Cerebellum (tissue), 4 donors: ENCODE measurements at places on chromosomes 3 and 15.

- DNase-seq, result no peak
Measured at GRCh38 chr3:112627419-112627818, 13.5 kb downstream of the CCDC80 start.

DNA sequence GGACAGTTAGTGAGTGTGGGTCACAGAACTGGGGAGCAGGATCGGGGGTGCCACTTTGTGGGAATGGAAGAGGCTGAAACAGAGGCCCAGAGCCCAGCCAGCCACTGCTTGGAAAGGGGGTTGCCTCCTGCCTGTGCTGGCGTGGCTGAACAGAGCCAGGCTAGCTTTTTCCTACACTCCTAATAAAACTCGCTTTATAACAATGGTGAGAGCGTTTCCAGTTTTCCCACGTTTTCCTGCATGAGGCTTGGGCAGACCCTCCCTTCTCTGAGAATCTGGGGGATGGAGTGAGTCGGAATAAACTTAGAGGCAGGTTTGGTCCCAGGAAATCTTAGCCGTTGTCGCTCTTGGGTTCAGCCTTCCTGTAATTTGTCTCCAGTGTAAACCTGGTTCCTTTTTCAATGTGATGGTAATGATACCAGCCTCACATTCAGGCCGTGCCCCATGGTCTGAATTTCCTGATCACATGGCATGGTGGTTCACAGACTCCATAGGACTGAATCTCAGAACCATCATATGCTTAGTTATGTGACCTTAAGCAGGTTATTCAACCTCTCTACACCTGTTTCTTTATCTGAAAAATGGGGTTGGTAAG, 6.5 kb upstream of the FGD5 start:
- no peak for DNase-seq

DNA sequence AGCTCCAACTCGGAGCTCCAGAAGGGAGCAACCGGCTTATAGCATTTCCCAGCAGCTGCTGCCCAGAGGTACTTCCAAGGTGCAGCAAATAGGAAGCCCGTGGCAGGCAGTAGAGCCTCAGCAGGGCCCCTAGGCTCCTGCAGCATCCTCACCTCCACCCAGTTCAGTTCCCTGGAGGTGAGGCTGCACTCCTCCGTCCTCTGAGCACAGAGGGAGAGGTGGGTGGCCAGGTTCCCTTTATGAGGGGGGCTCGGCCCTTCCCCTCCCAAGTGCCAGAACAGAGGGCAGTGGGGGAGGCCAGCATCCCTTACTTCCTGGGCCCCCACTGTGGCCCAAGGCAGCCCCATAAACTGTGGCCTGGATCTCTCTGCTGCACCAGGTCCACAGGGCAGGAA, 150.2 kb downstream of the ATP10A start:
- DNase-seq, result no peak

DNA sequence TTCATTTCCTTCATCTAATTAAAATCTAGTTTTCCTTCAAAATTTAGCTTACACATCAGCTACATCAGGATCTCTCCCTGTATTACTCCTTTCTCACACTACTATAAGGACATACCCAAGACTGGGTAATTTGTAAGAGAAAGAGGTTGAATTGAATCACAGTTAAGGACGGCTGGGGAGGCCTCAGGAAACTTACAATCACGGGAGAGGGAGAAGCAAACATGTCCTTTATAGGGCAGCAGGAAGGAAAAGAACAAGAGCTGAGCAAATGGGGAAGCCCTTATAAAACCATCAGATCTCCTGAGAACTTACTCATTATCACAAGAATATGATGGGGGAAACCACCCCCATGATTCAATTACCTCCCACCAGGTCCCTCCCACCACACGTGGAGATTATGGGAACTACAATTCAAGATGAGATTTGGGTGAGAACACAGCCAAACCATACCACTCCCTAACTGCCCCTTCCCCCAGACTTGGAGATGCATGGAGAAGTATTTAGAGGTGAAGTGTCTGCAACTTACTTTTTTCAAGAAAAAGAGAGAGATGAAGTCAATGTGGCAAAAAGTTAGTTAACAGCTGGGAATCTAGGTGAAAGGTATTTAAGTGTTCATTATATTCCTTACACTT, 21.3 kb downstream of the PRTG start:
- no peak for DNase-seq

DNA sequence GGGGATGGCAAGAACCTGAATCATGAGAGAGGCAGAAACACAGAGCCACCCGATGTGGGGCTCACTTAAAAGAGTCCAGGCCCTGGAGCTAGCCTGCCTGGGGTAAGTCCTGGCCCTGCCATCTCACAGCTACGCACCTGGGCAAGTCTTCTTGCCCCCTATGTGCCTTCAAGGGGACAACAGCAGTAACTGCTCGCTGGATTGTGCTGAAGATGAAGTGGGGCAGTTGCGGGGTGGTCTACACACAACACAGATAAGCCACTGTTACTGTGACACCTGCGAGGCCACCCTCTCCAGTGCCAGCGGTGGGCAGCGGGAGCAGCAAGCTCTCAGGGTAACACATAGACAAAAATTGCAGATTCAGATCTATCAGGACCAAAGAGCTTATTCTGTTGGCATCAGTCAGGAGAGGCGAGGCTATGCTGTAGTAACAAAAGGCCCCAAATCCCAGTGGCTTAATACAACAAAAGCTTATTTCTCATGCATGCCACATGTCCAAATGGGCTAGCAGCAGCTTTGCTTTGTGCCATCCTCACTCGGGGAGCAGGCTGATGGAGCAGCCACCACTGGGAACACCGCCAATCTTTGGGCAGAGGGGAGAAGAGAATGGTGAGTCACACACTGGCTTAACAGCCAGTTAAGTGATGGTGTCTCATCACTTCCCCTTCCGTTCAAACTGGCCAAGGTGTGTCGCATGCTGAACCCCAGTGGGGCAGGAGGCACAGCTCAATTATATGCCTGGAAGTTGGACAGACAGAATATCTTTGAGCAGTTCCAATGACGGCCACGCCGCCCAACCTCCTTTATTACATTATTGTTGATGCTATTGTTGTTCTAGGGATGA, 78.3 kb downstream of the WNT7A start:
- DNase-seq, result no peak

DNA sequence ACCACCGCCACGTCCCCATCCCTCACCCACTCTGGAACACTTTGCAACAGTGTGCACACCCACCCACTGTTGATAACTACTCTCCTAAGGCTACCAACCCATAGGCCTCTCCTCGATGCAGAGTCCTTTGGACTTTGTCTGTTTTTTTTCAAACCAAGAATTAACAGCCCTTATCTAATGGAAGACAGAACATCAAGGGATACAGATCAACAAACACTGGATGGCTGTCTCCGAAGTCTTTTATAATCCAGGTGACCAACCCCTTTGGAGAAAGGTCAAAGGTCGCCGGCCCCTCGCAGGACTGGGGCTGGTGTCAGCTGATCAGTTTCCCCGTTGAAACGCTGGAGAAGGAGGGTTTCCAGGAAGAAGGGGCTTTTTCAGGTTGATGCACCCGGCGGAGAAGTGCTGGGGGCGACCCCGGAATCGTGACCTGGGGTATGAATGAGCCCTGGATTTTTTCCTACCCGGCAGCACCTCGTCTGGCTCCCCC, 532 bp downstream of the B4GALT4 start:
- peak; percentile 27 for DNase-seq

DNA sequence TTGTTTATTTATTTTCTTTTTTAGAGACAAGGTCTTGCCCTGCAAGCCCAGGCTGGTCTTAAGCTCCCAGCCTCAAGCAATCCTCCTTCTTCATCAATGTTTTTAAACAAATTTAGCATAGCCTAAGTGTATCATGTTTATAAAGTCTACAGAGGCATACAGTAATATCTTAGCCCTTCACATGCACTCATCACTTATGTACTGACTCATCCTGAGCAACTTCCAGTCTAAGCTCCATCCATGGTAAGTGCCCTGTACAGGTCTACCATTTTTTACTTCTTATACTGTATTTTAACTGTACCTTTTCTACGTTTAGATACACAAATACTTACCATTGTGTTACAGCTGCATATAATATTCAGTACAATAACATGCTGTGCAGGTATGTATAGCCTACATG, 860.0 kb downstream of the FHIT start:
- DNase-seq, result no peak

DNA sequence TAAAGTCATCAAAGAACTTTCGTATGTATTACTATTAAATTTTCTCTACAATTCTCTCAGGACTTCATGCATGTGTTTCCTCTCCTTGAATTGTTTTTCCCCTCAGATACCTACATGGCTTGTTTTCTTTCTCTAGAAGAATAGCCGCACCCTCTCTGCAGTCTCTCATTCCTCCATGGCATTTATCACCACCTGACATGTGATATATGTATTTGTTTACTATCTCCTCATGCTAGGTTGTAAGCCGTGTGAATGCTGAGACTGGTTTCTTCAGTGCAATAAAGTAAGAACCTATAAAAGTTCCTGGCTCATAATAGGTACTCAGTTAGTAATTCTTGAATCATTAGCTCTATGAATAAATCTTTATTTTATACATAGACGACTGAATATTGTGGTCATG, 149.2 kb downstream of the CNTN4 start:
- no peak for DNase-seq

GRCh38 chr15:60751985-60752952, 273.3 kb upstream of the ICE2 start:
- DNase-seq, result peak; percentile 42

GRCh38 chr3:170572665-170573253, 13.1 kb downstream of the SLC7A14 start:
- no peak for DNase-seq
